ENCODE measurements at places on chromosomes 5 and 9.

GRCh38 chr9:136133191-136133958, 14.7 kb upstream of the TMEM250 start:
- DNase-seq = no peak

DNA sequence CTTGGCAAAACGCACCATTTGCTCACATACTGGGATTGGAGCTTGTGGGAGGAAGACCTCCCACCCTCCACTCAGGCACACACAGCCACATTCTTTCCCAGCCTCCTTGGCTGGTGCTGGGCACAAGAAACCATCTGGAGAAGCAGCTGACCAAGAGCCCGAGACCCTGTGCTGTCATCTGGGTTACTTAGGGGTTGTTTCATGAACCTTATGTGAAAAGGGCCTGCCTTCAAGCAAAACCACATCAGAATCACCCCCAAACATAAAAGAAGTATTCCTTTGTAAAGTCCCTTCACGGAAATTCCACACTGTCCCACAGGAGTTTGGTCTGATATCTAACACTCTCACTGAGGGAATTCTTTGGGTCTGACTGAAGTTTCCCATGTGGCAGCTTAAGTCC, 172.1 kb downstream of the NR3C1 start:
- DNase-seq = no peak

DNA sequence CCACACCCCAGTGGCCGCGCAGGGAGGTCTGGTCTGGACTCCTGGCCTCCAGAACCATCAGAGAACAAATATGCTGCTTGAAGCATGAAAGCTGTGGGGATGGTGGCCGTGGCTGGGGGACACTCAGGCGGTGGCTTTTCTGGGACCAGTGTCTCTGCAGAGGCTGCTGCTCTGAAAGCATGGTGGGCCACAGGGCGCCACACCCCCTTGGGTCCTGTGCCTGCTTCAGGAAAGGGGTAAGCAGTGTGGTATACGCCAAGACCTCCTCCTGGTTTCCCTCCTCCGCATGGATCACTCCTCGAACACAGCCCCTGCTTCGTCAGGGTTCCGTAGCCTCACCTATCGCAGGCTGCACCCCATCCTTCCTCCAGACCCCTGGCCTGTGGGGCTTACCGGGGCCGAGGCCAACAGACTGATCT, 19.7 kb upstream of the TERT start:
- DNase-seq = no peak

DNA sequence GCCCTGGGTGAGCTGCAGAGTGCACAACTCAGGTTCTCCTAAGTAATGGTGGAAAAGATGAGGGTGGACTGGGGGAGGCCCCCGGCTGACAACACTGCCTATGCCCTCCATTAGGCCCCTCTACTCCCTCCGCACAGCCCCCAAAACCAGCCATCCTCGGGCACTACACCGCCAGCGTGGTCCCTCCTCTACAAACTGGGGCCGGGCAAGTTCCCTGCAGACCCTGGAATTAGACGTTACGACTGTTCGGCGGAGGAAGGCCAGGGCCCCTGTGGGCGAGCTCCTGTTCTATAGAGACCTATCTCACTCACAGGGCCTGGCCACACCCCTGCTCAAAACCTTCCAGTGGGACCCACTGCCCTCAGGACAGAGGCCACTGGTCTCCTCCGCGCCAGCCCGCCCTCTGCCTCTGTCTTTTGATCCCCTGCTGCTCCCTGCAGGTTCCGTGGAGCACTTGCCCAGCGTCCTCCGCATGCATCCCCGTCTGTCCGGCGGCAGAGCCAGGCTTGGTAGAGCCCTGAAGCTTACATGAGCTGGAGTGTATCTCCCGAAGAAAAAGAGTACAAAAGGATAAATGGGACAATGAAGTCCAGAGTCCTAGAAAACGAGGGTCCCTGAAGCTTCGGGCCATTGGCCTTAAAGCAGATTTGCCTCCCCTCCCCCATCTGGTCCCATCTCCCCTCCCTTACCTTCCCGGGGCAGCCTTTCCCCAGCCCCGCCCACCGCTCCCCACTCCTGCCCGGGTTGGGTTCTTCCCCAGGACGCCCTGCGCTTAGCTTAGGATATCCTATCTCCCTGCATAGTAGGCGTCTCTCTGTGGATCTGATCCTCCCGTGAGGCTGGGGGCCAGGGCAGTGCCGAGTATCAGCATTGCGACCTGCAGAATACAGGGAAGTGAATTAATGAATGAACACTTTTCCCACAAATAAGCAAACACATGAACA, 71.3 kb downstream of the HRH2 start:
- DNase-seq = no peak
